NCI-H146 (cell line): ENCODE measurements at places on chromosomes 7 and 10.

DNA sequence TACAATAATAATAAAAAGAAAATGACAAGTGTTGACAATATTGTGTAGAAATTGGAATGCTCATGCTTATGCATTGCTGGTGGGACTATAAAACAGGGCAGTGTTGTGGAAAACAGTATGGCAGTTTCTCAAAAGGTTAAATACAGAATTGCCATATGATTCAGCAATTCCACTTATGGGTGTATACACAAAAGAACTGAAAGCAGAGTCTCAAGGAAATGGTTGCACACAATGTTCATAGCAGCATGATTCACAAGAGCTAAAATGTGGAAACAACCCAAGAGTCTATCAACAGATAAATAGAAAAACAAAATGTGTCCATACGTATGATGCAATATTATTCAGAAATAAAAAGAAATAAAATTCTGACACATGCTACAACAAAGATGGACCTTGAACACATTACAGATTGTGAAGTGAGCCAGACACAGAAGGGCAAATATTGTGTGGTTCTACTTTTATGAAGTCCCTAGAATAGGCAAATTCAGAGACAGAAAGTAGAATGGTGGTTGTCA, 64.8 kb upstream of the GRM8 start:
- no peak for DNase-seq

DNA sequence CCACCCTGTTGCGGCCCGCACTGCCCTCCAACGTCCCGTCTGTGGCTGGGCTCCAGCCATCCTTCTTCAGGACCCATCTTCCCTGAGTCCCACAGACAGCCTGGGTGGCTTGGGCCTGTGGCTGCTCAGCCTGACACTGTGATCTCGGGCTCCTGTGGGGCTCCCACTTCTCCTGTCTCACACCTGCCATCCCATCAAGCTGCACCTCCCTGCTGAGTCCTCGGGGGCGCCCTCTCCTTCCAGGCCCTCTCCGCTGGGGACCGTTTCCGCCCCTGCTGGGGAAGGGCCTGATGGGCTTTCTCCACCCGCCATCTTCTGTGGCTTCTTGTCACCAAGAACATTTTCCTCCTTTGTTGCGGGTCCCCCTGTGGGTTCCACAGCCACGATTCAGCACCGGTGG, 173.8 kb upstream of the PPP2R2D start:
- no peak for DNase-seq

GRCh38 chr10:122310311-122311050, 39.4 kb downstream of the BTBD16 start:
- DNase-seq: peak; percentile 93

- DNase-seq: no peak
These were observed 551.7 kb downstream of the HTR7 start for GRCh38 chr10:90306187-90306586.

DNA sequence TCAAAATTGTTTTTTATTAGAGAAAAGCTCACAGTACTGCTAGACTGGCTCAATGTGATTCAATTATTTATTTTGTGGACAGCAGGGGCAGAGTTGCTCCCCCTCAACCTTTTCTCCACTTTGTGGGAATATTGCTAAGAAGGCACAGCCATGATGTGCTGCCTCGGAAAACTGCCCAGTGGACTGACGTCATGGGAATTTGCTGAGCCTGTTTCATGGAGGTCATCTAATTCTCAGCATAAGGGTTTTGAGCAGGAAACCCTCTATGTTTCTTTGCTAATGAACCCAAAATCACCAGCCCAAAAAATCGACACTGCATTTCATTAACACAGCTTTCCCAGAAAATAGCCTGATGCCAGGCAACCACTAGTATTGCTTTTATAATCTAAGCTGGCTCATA, 228.8 kb upstream of the FAM3C start:
- no peak for DNase-seq

DNA sequence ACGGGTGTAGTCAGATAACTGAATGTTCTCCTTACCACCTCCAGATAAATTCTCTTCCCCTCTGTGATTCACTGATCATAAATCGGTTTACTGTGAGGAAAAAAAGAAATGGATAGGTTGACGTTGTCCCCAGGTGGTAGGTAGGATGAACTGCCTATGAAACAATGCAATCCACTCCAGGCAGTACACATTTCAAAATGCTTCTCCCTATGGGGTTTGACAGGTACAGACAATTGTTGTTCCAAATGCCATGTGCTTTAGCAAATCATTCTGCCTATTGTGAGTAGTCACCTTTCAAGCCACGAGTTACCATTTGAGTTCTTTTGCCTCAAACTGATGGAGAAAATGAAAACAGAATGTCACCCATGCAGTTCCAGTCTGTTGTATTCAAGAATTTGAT, 21.8 kb downstream of the VIM start:
- peak; percentile 11 for DNase-seq

DNA sequence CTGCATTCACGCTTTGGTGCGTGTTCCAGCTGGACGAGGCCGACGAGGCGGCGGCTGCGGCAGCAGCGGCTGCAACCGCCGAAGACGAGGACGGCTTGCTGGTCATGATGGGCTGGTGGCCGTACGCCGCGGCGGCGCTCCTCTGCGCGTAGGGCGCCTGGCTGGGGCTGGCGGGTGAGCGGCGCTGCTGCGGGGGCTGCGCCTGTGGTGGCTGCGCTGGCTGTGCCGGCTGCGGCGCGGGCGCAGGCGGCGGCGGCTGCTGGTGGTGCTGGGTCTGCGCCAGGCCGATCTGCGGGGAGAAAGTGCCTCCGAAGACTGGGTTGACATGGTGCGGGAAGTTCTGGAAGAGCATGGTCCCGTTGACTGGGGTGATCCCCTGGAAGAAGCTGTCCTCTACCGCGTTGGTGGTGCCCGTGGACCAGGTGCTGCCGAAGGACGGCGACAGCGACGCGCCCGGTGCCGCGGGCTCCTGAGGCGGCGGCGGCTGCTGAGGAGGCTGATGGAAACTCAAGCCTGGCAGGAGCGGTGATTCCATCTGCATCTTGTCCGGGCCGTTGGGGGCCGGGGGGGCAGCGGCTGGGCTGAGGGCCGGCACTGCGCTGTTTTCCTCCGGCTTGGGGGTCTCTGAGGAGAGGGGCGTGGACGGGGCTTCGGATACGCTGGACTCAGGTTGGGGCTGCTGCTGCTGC, 51.1 kb downstream of the CPEB3 start:
- peak; percentile 64 for DNase-seq

- DNase-seq: no peak
These were observed 193.4 kb upstream of the VWC2 start for GRCh38 chr7:49580000-49580399.

GRCh38 chr7:30879139-30880124, 32.2 kb upstream of the AQP1 start:
- DNase-seq: no peak

GRCh38 chr10:68462536-68462935, 9.2 kb downstream of the DNA2 start:
- no peak for DNase-seq

DNA sequence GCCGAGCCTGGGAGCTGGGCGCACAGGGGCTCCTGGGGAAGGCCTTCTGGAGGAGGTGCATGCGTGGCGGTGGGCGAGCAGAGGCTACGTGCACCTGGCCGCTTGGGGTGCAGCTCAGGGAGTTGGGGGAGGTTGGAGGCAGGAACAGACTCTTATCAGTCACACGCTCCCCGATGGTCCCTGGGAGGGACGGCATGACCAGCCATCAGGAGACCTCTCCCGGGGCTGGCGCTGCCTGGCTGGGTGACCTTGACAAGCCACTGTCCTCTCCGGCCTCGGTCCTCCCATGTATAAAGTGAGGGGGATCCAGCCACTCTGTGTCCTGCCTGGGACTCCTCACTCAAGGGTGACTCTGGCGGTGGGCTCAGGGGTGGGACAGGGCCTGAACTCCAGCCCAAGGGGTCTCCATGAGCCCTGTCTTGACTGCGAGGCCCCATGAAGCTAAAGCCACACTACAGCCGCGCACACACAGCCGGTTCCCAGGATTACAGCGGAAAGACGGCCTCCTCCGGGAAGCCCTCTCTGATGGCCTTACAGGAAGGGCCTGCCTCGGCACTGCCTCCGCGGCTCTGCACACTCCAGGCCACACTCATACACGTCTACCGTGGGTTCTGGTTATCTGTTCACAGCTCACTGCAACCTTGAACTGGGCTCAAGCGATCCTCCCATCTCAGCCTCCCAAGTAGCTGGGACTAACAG, 2.3 kb downstream of the TMEM184A start:
- no peak for DNase-seq
